ENCODE measurements at places on chromosomes 4 and X.

DNA sequence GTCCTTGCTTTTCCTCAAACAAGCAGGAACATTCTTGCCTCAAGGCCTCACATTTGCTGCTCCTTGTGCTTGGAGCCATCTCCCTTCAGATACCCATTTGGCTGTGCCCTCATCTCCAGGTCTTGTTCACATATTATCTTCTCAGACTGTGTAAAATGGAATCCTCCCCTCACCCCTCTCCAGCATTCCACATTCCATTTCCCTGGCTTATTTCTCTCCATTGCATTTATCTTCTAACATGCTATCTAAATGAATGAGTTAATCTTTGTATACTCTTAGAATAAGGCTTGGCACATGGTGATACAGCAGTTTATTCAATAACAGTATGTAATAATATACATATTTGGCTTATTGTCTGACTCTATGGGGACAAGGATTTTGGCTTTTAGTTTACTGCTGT, 8.8 kb upstream of the GALNT7 start:
- DNase-seq, result no peak

GRCh38 chrX:69362354-69362753, 141.8 kb upstream of the NALF2 start:
- no peak for DNase-seq

- DNase-seq, result no peak
These were observed 41.0 kb upstream of the PITX2 start for GRCh38 chr4:110663738-110664444.

GRCh38 chr4:125323654-125324053, 8.9 kb downstream of the FAT4 start:
- no peak for DNase-seq

GRCh38 chr4:39569209-39569608, 42.0 kb upstream of the UGDH start:
- no peak for DNase-seq

DNA sequence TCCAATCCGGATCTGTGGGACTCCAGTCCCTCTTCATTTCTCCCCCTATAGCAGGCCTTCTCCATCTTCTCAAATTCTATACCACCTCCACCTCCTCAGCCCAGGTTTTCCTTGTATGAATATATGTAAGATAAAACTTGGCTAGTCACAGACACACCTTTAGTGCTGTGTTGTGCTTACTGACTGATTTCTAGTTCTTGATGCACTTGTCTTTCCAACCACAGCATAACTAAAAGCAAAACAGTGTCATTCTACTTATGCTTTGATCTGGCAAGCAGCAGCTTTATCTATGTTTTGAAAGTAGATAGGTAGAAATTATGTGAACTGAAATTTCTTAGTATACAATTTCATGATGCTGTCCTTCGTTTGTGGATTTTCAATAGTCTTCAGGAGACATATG, 47.5 kb downstream of the CCNI start:
- no peak for DNase-seq

DNA sequence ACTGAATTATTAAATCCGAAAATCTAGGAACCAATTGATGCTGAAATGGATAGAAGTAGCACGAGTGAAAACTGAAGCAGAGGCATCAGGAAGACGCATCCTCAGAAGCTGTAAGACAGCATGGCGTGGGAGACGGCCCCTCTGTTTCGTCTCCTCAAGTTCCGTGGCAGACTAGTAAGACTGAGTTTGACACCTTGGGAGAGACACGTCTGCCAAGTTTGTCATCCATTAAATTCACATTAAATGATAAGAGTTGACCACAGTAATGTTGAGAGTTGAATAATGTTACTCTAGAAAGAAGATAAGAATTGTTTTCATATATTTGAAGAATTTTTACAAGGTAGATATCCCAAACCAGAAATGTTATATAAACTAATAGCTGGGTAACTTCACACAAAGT, 736.1 kb upstream of the FRG1 start:
- no peak for DNase-seq

GRCh38 chr4:157896726-157897125, 276.1 kb downstream of the GASK1B start:
- DNase-seq, result no peak

DNA sequence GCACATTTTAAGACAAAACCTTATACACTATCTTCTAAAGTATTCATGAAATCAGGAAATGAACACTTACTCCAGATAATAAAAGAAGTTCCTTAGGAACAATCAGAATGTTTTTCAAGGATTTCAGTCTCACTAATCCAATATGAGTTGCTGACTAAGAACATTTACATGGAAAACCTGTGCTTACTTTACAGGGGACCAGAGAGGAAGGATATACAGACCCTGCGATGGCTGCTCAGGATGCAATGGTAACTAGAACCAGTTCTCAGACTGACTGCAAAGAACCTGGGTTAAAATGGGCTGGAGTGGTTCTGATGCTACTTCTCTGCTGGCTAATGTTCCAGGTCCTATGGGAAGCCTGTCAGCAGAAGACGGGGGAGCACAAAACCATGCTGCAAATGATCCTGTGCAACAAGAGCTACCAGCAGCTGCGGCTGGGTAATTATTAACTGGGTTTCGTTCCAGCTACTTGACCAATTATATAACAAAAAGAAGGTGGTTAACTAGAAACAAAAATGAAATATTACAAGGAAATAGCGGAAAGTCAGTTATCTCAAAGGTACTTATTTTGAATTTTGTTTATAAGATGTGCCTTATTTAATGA, 85.3 kb downstream of the ANXA10 start:
- peak; percentile 34 for DNase-seq
